Activated naive CD8-positive, alpha-beta T cell treated with anti-CD3 and anti-CD28 coated beads, Interleukin-2, amount 50 U/mL, for 16 hours (primary cell): ENCODE measurements at places on chromosomes 3 and 15.

DNA sequence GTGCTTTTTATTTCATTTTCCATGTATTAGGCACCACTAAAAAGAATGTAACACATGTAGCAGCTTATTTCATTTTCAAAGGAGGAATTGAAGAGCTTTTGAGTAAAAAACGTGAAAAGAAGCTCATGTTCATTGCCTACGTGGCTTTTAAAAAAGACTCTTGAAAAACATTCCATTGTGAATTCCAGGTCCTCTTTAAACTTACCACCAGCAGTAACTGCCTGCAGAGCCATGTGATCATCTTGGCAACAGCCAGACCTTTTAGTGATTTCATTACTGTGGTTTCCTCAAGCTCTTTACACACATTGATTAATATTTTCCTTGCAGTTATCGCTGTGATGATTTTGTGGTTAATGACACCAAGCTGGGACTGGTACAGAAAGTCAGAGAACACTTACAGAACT, 43.8 kb upstream of the FBXL22 start:
- no peak for DNase-seq

DNA sequence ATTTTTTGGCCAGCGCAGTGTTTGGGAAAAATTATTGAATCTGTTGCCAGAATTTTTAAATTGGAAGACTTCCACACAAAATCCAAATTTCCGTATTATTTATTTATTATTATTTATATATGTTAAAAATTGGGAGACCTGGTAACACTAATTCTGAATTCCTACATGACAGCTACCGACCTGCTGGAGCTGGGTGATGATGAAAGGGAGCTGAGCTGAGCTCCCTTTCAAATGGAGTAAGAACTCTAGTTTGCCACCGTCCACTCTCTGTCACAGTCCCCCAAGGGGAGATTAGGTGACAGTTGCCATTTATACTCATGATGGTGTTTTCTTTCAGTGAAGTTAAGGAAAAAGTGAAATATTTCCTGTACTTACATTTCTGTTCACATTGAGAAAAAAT, 1.4 kb downstream of the CRTC3 start:
- no peak for DNase-seq

DNA sequence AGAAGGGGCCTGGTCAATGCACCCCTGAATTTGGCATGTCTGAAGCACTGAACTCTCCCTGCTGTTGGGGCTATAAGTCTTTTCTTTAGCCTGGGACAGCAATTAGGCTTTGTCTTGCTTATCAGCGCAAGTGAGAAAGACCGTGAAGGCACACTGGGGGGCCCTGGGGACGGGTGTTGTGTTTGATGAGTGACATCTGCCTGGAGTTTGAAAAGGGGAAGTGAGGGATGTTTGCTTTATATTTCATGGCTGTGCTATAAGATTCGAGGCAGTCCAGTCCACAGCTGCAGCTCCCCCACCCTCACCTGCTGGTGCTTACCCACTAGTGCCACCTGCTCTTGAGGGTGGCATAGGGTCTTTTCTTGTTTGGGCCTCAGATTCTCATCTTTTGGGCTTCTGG, 44.8 kb downstream of the CEMIP start:
- DNase-seq: no peak

DNA sequence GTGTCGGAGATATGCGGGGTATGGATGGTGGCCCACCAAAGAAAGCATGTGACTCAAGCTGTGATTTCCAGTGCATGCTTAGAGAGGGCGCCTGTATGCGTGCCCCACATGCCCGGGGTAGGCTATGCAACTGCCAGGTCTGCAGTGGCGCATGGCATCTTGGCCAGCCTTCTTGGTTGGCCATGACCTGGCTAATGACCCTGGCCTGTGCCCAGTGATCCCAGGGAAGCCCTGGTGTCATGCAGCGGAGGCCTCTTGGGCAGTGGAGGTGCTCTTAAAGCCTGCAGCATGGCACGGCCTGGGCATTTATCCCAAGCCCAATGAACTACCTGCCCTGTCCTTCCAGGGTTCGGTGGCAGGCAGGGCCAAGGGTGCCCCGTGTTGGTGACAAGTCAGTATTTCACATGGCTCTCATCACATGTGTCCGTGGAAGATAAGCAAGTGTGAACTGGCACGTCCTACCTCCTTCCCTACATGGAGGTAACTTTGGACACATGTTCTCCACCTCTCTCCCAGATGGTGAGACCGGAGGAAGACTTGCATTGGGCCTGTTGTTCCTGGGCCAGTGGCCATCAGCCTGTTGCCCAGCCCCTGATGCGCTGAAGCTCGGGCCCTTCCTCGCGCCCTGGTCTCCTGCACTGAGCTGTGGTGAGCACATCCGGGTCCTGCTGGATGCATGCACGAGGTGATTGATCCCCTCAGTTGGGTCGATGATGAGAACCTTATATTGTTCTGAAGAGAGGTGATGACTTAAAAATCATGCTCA, 192.0 kb downstream of the UBE3A start:
- DNase-seq: no peak

GRCh38 chr3:71978150-71978721, 193.3 kb upstream of the PROK2 start:
- DNase-seq: no peak

DNA sequence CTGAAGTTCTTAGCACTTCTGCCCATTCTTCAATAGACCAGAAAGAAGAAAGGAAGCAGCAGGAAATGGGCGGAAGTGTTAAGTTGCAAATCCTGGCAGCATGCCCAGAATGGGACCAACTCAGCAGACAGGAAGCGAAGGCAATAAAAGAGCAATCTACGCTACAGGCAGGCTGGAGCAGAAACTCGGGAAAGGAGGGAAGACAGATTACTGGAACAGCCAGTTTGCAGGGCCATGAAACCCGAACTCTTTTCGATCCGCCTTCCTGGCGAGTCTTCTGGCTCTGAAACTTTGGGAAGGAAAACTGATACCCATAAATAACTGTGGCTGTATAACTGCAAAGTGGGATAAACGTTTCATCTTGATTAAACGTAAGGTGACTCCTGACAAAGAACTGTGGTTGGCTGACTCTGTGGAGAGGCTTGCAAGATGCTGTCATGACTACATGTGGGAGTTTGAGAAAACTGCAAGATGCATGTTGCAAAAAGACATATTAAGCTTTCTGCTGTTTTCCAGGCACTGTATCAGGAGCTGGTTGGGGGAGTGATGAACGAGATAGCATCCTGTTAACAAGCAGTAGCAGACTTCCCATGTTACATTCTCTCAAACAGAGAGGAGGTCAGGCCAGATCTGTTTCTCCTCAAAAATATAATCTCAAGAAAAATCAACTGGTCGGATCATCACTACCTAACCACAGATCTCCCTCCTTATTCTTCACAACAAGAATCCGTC, 67.8 kb downstream of the FMN1 start:
- peak; percentile 40 for DNase-seq

- DNase-seq: no peak
These were observed 31.5 kb upstream of the RPS17 start for GRCh38 chr15:82571722-82572222.

GRCh38 chr3:20280257-20280656, 94.3 kb upstream of the SGO1 start:
- DNase-seq: no peak

- DNase-seq: no peak
These were observed 248.8 kb downstream of the SHOX2 start for GRCh38 chr3:157857440-157857839.

DNA sequence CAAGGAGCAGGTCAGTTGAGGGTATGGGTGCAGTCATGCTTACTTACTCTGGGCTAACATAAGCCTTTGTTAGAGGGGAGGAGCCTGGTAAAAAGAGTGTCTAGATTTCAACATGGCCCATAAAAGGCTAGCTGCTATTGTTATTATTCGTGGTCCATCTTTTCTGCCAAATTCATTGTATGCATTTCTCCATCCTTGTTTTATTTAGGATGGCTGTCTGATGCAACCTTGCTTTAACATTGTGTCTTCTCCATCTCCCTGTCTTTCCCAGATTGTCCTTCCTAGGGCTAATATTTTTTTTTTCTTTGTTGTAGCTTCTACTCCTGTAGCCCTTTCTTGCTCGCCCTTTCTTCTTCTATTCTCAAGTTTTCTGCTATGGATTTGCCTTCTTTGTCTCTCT, 12.6 kb downstream of the RBMS3 start:
- no peak for DNase-seq

GRCh38 chr3:148716657-148717056, 19.0 kb downstream of the AGTR1 start:
- DNase-seq: no peak

- no peak for DNase-seq
These were observed 62.3 kb downstream of the SYNM start for GRCh38 chr15:99167201-99167600.

DNA sequence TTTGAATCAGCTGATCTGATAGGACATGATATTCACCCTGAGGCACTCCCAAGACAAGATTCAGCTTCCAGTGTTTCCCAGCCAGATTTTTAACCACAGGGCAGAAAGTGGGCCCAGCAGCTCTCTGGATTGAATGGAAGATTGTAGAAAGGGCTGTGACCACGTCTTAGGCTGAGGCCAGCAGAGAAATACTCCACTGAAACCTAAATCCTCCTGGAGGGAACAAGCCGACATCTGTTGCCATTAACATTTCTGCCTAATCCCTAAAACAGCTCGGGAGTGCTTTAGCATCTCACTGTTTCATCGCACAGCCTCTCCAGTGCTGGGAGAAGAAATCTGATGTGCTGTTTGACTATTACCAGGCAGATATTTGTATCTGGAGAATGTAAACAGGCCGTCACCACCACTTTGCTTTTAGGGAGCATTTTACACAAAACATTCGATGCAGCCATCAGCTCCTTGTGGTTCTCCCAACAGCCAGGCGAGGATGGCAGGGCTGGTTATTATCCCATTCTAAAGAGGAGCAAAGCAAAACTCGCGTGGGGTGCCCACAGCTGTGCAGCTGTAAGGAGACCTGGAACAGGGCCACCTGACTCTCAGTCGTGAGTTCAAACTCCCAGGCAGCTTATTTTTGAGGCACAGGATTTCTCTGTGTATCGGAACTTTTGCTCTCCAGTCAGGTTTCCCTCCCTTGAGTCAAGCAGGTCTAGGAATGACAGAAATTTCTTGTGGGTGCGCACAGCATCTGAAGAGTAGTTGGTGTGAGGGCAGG, 117.4 kb downstream of the LIPC start:
- no peak for DNase-seq

GRCh38 chr3:57805266-57805665, 49.2 kb downstream of the SLMAP start:
- no peak for DNase-seq

- DNase-seq: no peak
These were observed 466 bp downstream of the NFKBIZ start for GRCh38 chr3:101849714-101850245.

GRCh38 chr3:185760550-185760949, 64.3 kb downstream of the IGF2BP2 start:
- DNase-seq: no peak

- DNase-seq: no peak
These were observed 48.2 kb downstream of the CRYGS start for GRCh38 chr3:186496016-186496415.

DNA sequence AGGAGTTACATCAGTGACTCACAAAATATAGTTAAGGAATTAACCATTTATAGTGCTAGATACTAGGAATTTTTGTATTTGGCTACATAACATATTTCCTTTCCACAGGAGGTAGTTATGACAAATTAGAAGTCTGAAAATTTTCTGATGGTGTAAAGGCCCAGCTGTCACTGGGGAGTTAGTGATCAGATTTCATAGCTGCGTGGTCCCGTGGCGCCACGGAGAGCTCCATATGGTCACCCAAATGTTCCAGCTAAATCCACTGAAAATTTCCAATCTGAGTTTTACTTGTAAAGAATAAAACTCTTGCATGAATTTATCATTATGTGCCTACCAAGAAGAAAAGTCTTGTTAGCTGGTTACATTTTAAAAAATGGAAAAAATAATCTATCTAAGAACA, 368.9 kb upstream of the PLSCR5 start:
- no peak for DNase-seq

GRCh38 chr15:32042269-32042972, 12.1 kb downstream of the CHRNA7 start:
- no peak for DNase-seq

- DNase-seq: no peak
These were observed 4.0 kb downstream of the TM4SF1 start for GRCh38 chr3:149373235-149374125.

DNA sequence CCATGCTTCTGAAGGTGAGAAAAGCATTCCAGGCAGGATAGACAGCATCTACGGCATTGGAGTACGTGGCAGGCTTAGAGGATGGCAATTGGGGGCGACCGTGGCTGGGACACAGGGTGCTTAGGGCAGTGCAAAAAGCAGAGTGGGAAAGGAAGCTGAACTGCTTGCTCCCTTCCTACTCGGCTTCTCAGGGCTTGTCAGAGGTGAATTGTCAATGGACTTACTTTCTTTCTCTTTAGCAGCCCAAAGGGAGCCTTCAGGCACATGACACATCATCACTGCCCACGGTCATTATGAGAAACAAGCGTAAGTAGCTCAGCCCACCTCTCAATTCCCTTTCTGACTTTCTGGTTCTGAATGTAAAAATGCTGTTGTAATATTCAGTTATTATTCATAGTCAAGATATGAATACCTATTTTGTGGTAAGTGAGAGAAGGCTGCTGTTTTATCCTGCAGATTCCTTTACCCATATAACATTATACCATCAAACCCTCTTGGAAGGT, 84.3 kb downstream of the KLHL25 start:
- DNase-seq: no peak

DNA sequence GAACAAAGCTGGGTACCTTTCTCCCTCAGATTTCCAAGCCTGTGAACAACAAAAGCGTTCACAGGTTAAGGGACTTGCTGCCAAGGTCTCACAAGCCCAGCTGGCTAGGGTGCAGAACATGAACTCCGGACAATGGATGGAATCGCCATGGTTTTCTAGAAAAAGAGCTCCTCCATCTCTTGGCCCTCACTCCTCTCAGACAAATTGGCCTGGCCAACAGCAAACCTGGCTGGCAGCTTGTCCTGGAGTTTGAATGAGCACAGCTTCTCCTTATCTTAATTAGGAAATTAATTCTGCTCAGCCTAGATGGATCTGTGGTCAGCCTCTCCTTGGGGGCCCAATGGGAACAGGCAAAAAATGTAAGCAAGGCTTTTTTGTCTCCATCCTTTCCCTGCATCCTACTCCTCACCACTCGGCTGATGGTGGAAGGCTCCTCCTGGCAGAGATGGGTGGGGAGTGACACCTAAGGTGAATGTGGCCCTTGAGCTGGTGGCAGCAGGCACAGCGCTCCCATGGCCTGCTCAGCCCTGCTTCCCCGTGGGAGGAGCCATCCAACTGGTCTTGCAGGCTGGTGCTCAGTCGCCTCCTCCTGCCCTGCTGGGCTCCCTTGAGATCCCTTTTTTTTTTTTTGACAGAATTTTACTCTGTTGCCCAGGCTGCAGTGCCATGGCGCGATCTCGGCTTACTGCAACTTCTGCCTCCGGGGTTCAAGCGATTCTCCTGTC, 5.8 kb downstream of the KLHL25 start:
- no peak for DNase-seq

- DNase-seq: no peak
These were observed 55.1 kb downstream of the WDR76 start for GRCh38 chr15:43881944-43882343.

- DNase-seq: no peak
These were observed 75.9 kb upstream of the ALDH1L1 start for GRCh38 chr3:126256251-126256650.
